NCI-H1436 treated with DMSO at 0.1 percent for 48 hours (cell line): ENCODE measurements at places on chromosomes 5 and 9.

DNA sequence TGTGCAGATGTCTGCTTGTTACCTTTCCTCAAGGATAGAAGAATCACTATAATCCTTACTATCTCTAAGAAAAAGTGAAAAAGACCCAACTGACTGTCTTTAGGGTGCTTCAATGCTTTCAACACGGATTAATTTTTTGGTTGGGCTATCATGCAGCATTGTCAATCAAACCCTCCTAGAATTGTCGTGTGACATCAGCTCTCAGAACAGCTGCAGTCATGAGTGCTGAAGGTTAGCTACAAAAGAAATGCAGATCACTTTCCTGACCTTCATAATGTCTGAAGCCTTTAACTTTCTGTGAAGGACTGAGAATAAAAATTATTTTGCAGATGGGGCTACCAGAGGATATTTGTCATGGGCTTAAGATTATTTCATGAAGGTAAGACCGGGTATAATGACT, 107.9 kb upstream of the EFNA5 start:
- DNase-seq = no peak

- DNase-seq = no peak
Observed at GRCh38 chr5:91129748-91130147, 253.4 kb downstream of the ARRDC3 start.

GRCh38 chr5:1428107-1428506, 17.1 kb downstream of the SLC6A3 start:
- no peak for DNase-seq

- DNase-seq = no peak
Observed at GRCh38 chr9:15244001-15244441, 63.0 kb downstream of the TTC39B start.

- no peak for DNase-seq
Observed at GRCh38 chr9:105445203-105445881, 2.5 kb upstream of the FSD1L start.

DNA sequence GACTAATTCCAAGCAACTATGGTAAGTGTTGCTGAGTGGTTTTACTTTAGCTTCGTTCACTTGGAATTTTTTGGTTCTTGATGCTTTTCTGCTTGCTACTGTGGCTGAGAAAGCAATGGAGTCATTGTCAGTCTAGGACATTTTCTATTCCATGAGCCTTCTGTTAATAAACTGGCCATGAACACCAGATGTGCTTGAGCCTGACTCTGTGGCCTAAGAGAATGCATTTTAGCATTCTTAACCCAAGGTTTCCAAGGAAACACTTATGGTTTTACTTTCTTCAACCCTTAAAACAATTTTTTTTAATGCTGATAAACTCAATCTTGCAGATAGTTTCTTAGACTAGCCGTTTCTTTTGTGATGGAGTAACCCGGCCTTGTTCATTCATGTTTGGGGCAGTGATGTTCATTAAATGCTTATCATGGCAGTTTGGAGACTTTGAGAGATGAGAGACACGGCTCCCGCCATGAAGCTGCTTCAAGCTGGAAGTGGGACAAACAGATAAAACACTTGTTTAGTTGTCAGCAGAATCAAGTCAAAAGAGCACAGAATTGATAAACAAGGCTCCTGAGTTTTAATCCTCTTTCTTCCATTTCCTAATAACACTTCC, 42.4 kb downstream of the OSTF1 start:
- no peak for DNase-seq

- no peak for DNase-seq
Observed at GRCh38 chr5:50320131-50320749, 120.8 kb downstream of the EMB start.

DNA sequence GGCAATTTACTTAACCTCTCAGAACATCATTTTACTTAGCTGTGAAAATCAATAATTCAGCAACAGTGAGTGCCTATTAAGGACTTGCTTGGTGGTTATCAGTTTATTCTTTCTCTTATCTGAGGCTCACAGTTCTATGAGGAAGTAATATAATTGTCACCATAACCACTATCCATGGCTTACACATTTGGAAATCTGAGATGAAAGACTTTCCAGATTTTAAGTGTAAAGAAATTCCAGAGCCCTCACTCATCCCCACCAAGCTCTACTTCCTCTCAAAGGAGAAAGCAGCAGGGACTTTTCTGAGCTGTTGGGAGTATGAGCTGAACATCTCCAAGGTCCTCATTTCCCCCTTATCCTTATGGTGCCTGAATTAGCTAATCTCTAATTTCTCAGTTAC, 321.5 kb downstream of the FBXL7 start:
- no peak for DNase-seq

DNA sequence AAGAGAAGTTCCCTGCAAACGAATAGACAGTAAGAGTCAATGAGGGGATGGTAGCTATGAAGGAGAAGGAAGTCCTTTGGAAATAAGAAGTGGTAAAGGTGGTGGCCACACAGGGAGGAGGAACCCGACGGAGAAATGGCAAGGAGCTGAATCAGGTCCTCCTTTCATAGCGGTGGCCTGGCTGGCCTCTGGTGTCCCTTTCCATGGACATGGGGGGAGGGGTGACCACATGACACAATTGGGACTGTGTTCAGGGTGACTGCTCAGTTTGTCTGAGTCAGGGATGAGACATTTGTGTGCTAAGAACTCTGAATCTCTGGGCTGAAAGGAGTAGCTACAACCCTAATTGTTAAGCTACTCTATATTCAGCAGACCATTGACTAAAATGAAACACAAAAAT, 28.7 kb upstream of the TIMD4 start:
- DNase-seq = no peak

DNA sequence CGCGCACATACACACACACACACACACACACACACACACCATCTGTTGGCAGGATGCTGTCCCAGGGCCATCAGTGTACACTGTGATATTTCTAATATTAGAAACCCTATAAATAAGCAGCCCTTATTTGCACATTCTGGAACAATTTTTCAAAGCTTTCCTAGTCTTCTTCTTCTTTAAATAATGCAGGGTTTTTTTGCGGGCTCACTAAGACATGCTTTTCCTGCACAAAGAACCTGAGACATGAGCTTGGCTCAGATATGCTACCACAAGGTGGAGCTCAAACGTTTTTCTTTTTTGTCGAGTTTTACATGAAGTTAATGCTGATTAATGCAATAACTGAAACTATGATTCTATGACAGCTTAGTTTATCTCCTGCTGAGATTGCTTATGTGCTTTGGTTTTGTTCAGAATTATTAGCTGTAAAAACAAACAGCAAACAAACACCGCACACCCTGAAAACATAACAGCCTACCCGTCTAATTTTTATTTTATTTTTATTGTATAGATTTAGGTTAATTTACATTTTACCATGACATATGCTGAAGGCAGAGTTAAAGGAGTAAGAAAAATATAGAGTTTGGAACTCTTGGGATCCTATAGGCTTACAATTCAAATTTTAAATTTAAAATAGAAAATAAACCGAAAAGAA, 95.8 kb downstream of the ALDH1A1 start:
- DNase-seq = no peak

DNA sequence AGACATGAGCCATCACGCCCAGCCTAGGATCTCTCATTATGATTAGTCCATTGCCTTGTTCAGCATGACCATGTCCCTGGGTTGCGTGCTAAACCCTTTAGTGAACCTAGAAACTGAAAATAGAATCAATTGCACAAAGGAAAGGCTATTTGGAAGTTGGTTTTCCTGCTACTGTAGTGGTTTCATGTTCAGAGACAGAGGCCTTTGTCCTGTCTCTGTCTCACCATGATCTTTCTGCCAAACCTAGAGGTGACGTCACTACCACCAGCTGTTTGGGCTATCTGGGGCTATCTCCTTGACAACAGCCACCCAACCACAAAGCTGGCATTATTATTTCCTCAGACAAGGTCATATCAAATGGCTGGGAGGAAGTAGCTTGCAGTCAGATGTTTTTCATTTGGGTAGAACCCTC, 4.0 kb upstream of the CDK5RAP2 start:
- peak; percentile 26 for DNase-seq

DNA sequence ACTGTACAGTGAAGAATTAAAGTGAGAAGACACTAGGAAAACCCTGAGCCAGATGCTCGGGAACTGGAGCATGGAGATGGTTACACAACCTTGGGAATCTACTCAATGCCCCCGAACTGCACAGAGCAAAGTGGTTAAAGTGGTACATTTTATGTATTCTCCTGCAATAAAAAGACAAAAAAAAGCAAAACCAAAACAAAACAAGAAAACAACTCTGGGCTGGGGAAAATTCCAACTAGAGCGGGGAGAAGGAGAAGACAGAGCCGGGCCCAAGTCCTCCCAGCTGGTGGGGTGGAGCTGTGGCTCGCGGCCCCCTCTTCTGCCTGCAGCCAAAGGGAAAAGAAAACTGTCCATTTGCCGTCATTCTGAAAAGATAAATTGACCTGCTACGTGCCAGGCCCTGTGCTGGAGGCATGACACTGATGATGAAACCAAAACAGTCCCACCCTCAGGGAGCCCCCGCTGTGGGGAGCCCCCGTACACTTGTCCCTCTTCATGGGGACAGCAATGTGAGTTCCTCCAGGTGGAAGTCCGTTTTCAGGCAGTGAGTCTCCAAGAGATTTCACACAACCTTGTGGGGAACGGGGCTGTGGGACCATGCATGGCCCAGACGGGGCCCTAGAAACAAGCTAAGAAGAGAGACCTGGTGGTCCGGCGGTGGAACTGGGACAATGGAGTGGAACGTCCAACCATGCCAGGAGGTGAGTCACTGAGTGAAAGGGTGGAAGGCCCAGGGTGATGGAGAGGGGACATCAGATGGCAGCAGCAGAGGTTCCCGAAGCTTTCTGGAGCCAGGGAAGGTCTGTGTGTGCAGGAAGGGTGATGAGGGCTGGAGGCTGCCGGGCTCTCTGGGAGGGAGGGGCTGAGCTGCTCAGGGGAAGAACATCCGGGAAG, 114.8 kb upstream of the COL5A1 start:
- DNase-seq = no peak

DNA sequence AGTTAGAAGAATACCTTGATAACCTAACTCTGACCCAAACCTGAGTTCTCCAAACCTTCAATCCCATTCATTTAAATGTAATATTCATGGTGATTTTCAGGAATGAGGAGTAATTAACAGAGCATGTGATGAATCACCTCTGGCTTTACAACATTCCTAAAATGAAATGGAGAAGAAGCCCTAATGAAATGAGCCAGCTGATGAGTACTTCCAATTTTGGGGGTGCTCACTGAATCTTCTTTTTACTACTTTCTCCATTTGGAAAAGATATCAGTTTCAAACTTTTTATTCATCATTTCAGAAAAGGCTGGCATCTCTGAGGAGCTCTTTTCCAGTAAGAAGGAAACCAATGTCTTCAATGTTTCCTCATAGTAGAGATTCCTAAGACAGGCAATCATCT, 2.9 kb upstream of the SPINK5 start:
- DNase-seq = no peak

DNA sequence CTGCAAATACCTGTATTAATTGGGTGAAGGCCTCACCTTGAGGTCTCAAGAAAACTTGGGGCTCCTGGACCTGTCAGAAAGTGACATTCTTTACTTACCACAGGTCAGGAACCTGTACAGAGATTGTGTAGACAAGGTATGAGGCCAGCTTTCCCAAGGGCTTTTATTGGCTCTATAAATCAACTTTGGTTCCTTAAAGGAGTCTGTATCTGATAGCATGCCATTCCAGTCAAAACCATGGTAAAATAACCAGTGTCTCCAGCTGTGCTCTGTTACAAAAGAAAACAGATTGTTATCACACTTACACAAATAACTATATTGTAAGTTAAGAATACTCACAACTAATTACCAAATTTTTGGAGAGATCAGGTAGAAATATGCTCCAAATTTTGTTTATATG, 64.5 kb downstream of the COL15A1 start:
- no peak for DNase-seq

DNA sequence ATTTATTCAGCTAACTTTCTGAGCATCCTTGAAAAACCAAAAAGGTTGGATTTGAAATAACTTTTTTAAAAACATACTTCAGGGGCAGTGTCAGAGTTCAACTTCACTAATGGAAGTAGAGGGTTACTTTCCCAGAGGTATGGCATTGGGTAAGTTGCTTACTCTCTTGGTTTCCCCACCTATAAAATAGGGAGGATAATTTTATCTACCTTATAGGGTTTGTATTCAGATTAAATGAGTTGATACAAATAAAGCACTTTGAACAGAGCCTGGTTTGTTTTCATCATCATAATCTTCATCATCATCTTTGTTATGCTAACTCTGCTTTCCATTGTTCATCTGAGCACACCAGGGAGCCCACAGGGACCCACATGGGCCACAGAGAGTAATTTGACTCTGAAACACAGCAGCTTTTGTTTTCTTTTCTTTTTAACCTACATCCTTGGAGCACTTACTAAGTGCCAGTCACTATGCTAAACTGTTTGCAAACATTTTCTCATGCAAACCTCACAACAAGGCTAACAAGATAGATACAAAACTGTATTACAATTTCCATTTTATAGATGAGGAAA, 179.1 kb upstream of the SLC24A2 start:
- peak; percentile 30 for DNase-seq

- no peak for DNase-seq
Observed at GRCh38 chr9:79912318-79913070, 340.7 kb downstream of the TLE4 start.
